SHP77 treated with DMSO at 0.1 percent for 48 hours (cell line): ENCODE measurements at places on chromosomes 12 and 14.
A peak's percentile ranks its signal among the peaks of the same experiment; 100 is the strongest.

GRCh38 chr14:53346988-53347387, 193.9 kb upstream of the DDHD1 start:
- DNase-seq, result no peak

- peak; percentile 40 for DNase-seq
Measured at GRCh38 chr12:119115296-119115905, 63.3 kb upstream of the HSPB8 start.

DNA sequence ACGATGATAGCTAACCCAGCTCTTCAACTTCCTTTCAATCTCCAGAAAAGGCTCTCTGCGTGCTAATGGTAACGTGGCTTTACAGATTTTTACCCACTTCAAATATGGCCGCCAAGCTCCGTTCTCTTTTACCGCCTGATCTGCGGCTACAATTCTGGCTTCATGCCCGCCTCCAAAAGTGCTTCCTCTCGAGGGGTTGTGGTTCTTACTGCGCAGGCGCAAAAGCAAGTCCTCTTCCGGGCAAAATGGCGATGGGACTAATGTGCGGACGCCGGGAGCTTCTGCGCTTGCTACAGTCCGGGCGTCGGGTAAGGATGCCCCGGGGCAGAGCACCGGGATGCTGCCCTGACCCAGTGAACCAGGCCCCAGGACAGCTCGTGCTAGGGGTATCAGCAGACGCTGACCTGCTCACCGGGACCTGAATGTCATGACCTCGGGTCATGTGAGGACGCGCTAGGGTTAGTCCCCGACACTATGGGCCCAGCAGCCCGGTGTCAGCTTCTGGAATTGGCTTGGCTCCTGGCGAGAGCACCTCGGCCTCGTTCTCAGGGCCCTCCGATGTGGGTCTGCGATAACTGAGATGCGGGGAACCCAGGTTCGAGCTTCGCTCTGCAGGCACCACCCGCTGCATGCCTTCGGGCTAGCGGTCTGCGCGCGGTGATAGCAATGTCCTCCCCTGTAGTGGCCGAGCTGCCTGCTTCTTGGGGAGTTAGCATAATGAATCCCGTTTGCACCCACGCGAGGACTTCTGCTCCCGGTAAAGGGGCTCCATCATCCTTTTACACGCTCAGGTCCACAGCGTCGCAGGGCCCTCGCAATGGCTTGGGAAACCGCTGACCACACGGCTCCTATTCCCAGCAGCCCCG, at the start of gene OXA1L:
Gene OXA1L (plus strand): TSS at position 232 of the 866 bp plus-strand sequence. CDS start 14 bp downstream, at position 246.
- peak; percentile 95 for DNase-seq

DNA sequence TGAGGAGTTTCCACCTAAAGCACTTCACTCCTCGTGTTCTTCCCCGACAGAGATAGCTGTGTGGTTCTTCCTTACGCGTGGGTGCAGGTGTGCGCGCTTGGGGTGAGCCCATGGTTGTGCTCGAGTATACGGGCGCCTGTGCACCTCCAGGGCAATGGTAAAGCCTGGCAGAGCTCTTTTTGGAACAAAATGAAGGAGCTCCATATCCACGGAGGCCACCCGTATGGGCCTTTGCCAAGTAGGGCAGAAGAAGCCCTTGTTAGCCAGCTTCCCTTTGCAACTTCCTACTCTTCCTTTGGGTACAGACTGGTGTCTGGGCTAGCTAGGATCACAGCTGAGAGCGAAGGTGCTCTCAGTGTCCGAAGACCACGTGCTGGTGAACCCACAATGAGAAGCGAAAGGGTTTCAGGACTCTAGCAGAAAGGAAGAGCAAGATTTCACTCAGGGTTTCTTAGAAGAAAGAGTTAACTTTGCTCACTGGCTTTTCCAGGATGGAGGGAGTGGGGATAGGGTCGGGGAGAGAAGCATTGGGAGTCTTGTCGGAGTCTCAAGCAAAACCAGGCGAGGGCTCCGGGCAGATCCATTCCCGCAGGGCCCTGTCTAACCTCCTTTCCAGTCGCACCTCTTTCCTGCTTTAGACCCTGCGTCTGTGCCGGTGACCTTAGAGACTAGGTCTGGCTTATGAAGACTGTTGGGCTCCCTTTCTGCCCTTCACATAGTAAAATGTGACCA, 960 bp upstream of the LRFN5 start:
- DNase-seq, result no peak

DNA sequence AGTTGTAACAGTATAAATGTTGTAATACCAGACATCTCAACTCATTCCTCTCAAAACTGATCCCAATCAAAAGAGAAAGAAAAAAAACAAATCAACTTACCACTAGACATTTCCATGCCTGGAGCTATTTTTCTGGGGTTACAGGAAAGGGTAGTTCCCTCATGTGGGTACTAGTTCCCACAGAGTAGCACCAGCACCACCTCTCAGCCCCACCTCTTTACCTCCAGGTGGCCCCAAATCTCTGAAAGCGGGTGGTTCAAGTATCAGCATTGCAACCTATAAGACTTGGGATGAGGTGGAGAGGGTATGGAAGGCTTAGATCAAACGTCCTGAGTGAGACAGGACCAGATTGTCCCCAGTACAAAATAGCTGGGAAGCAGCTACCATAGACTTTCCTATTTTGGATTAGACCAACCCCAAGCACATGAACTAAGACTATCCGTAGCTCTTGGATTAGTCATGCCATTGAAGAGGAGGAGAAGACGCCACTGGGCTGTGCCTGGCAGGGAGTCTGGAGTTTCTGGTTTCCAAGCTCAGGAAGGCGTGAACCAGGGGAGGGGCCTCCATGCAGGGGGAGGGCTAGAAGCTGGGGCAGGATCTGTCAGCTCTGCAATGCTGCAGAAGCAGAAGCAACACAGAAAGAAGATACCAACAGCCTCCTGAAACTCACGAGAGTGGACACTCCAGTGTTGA, at the start of gene SLC39A2:
Gene SLC39A2 (plus strand): TSS at position 620 of the 693 bp plus-strand sequence. CDS start 154 bp downstream, outside the sequence.
- no peak for DNase-seq

DNA sequence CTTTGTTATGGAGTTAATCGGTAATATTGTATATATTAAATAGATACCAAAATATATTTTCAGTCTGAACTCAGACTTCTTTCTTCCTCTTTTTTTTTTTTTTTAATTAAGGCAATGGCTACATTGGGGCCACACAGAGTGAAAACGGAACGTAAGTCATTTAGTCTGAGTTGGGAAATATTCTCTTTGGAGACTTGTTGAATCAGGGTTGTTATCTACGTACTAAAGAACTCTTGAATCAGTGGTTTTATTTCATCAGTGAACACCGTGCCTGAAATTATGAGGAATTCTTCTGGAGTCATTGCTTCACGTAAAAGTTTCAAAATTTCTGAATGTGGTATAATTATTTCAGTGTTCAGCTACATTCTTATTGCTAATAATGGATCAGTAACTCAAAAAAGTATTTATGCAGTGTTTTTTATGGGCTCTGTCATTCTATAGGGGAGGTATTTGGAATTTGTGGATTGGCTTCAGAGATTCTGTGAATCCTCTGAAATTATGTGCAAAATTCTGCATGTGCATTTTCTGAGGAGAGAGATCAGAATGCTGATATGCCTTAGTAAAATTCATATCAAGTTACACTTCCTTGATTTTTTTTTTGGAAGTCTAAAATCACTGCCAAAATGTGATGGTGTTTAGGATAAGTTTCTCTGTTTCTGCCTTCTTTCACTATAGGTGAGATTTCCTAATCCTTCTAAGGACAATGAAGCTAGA, 39.6 kb downstream of the BRMS1L start:
- DNase-seq, result no peak

DNA sequence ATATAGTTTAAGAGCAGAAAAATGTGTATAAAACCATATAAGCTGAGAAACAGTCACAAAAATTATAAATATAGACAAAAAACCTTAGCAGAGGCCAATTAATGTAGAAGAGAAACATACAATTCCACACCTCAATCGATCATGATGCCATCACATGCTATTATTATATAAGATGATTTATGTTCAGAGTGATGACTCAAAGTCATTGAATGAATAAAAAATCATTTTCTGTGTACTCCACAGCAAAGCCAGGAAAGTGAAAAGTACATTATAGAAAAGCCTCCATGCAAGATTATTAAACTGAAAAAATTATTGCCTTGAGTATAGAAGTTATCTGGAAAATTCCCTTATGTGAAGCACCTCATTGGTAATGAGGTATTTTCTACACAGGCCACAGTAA, 229.2 kb upstream of the PPFIA2 start:
- DNase-seq, result no peak

GRCh38 chr12:80745851-80746505, 29.3 kb downstream of the MYF5 start:
- no peak for DNase-seq

GRCh38 chr12:32756476-32757066, 874 bp upstream of the YARS2 start:
- DNase-seq, result no peak

GRCh38 chr14:69089046-69089445, 63.9 kb downstream of the DCAF5 start:
- DNase-seq, result no peak

GRCh38 chr12:66244446-66244845, 55.4 kb downstream of the IRAK3 start:
- no peak for DNase-seq

DNA sequence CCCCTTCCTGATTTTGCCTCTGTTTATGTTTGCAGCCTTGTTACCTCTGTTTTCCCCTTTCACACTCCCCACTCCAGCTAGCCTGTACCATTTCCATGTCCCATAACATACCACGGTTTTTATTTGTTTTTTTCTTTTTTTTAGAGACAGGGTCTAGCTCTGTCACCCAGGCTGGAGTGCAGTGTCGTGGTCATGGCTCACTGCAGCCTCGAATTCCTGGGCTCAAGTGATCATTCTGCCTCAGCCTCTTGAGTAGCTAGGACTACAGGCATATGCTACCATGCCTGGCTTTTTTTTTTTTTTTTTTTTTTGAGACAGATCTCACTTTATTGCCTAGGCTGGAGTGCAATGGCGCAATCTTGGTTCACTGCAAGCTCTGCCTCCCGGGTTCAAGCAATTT, 18.4 kb upstream of the SAMD4A start:
- no peak for DNase-seq

DNA sequence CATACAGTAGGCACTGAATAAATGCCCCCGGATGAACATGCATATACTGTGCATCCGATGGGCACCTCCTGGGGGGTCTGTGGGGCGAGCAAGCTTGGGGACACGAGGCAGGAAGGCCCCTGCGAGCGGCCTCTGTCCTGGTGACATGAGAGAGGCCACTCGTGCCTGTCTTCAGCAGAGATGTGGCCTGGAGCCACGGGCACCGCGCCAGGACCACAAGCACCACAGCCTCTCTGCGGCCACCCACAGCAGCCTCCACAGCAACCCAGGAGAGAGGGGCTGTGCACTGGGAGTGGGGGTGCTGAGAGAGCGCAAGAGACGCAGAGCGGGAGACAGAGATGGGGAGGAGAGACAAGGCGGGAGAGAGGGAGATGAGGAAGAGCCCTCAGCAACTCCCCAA, 118.5 kb downstream of the RFLNA start:
- no peak for DNase-seq

- no peak for DNase-seq
Measured at GRCh38 chr14:25463480-25463879, 413.5 kb upstream of the STXBP6 start.

DNA sequence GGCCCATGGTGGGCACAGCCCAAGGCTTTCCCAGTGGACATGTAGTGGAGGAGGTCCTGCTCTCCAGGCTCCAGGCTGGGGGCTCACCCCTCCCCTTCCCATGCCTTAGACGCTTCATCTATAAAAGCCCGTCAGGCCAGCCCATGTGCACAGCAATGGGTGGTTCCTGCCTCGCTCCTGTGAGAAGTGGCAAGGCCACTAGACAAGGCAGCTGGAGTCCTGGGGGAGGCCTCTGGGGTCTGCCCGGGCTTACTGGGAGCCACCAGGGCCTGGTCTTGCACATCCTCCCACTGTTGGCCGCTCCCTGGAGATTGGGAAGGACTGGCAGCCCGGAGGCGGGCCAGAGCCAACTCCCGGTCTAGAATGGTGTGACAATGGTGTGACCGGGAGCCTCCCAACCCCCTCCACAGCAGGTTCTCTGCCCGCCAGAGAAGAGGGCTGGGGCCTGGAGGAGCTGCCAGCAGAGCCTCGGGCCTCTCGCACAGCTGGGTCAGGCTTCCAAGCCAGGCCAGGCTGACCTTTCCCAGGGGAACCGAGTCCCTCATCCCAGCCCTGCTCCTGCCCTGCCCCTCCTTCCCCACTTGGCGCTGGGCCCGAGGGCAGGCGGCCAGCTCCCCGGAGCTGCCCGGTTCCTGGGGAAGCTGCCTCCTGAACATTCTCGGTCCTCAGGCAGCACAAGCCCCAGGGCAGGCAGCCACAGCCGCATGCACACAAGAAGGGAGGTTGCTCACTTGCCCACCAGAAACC, 97.9 kb downstream of the RFLNA start:
- DNase-seq, result no peak

DNA sequence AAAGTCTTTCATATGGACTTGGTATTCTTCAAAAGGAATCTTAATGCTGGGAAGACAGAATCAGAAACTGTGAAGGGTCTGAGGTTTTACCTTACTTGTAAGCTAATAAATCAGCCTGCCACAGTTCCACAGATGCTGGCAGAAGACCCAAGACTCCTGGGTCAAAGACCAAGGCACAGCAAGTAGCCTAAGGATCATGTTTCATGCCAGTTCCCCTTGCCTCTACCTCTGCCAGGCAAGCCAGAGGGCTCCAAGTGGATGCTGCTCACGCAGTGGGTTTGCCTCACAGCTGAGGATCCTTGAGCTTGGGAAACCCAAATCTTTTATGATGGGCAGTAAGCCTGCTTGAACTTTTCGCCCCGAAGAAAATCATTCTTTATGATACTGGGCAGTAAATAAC, 15.2 kb upstream of the RXYLT1 start:
- DNase-seq, result no peak

DNA sequence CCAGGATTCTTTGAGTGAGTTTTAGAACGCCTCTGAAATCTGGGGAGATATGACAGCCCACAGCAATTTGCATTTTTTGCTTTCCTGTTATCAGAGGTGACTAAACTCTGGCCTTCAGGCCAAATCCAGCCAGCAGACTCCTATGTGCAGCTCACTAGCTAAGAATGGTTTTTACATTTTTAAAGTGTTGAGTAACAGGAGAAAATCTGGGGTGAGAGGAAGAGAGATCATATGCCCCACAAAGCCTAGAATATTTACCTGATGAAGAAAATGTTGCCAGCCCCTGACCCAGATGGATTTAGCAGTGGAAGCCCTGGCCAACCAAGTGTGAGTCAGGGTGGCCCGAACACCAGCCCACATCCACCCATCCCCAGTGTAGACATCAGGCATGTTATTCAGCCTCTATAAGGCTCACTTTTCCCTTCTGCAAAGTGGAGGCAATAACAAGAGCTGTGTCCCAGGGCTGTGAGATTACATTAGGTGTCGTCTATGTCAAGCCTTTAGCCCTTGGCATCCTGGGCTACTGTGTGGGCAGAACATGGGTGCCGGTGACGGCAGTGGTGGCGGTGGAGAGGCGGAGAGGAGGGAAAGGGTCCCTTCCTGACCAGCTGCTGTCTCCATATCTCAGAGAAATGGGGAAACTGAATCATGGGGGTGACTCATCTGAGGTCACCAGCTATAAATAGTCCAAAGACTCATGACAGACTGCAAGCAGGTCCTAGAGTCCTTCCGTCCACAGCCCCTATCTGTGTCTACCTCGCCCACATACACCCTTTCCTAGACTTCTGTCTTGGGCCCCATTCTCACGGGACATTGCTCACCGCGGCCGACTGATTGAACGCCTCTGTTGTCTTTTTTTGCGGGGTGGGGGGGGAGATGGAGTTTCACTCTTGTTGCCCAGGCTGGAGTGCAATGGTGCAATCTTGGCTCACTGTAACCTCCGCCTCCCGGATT, 32.6 kb upstream of the CD9 start:
- DNase-seq, result no peak
